Chondrocyte (in vitro differentiated cells): ENCODE measurements at places on chromosomes 6 and 20. TPM values are rescaled to one million over a fixed set of nuclear protein-coding genes. Genes with fewer than 3 reads are reported as not detected.

Gene AIG1
- total RNA-seq, result 29.5 to 42.0 TPM (median 32.2 TPM) in 3 replicates

Gene PRSS16
- 1.1 to 1.8 TPM (median 1.7 TPM) in 3 replicates for total RNA-seq

Gene PROCR
- total RNA-seq, result 2.8 to 5.2 TPM (median 3.5 TPM) in 3 replicates

Gene IPCEF1
- total RNA-seq, result not detected in 3 replicates

Gene HDGFL1
- total RNA-seq, result not detected in 3 replicates

Gene TSBP1
- total RNA-seq, result not detected in 3 replicates

Gene FOXQ1
- total RNA-seq, result 0.15 TPM in 1 of 3 replicates, not detected in the others

Gene BMP7
- not detected in 3 replicates for total RNA-seq

Gene PLN
- total RNA-seq, result 0.18 TPM in 1 of 3 replicates, not detected in the others

GRCh38 chr20:62344092-62344491 lies 23.0 kb downstream of the LAMA5 start:
- no peak for DNase-seq

- DNase-seq, result no peak
These were observed 71.0 kb upstream of the SAMD3 start for GRCh38 chr6:130293800-130294199.

- no peak for DNase-seq
These were observed 12.7 kb upstream of the APMAP start for GRCh38 chr20:25005220-25005619.

GRCh38 chr20:19964289-19965265 lies 52.6 kb upstream of the NAA20 start:
- no peak for DNase-seq

DNA sequence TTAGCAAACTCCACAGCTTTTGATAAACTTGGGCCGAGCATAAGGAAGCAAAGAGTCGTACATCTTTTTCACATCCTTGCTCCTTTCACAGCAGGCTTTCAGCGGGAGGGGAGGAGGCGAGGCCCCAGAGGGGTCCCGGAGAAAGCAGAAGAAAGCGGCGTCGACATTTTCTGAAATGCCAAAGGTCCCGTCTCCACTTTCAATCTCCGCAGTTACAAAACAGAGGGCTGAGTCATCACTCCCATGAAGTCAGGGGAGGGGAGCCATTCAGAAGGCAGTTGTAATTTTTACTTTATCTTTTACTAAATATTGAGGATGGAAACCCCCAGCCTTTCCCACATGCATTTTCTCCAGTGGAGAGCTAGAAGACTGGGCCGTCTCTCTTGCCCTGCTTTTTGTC lies 174.2 kb upstream of the THBS2 start:
- DNase-seq, result no peak

- DNase-seq, result no peak
These were observed 114.2 kb upstream of the PHACTR1 start for GRCh38 chr6:12602342-12602741.

GRCh38 chr6:154494592-154495311 lies 15.7 kb downstream of the CNKSR3 start:
- DNase-seq, result no peak

- no peak for DNase-seq
These were observed 34.7 kb downstream of the GHRH start for GRCh38 chr20:37226889-37227288.

DNA sequence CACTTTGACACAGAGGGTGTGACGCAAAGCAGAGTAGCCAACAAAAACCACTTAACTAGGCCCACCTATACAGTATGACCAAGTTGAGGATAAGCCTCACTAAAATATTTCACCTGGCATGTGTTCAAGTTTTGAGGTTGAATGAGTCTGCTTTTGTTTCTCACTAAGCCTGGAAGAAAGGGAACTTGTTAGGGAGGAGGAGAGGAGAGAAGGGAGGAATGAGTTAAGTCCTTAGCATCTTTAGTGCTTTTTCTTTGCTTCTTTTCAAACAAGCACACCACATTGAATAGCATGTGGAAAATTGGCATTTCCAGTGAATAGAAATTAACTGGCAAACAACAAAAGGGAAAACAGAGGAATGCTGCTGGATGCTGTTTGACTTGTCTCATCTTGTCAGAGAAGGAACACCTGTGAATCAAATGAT lies 461.9 kb downstream of the GJA1 start:
- DNase-seq, result no peak

DNA sequence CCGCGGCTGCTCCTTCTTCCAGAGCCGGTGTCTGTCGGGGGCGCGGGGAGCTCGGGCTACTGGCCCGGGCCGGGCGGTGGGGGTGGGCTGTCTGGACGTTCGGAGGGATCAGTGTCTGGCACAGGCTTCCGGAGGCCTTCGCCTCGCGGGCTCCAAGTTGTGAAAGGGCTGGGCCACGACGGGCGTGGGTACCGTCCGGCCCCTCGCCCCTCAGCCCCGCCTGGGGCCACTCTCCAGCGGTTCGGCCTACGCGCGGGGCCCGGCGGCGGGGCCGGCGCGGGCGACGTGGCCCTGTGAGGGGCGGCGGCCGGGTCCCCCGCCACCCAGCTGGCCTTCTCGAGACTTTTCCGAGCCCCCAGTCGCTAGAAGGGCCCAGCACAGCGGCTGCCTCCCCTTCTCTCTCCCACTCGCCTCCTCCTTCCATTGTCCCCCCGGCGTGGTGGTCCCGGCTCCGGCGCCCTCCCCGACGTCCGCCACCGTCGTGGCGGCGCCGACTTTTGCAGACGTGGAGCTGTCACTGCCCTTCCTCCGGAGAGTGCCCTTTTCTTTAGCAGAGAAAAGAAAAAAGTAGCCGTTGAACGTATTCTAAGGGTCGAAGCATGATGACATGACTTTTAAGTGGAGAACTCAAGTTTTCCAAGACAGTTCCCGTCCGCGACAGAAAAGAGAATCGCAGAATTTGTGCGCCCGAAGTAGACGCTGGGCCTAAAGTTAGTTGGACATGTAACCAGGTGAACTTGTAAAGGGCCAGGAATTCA lies 571 bp downstream of the ITCH start:
- DNase-seq, result peak; percentile 54

DNA sequence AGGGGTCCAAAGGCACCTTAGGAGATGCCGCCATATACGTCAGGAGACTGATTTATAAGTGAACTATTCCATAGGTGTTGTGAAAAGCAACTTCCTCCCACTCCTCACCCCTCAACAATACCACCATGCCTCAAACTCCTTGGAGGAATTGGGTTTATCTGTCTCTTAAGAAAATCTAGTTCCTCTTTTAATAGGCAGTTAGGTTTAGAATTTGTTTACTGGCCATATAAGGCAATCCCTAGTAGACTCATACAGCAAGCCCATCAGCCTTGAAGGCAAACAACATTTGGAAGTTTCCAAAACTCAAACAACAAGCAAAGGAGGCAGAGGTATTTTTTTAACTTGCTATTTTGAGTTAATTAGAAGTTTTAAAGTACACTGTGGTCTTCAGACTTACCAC lies 66.1 kb downstream of the PRND start:
- no peak for DNase-seq

DNA sequence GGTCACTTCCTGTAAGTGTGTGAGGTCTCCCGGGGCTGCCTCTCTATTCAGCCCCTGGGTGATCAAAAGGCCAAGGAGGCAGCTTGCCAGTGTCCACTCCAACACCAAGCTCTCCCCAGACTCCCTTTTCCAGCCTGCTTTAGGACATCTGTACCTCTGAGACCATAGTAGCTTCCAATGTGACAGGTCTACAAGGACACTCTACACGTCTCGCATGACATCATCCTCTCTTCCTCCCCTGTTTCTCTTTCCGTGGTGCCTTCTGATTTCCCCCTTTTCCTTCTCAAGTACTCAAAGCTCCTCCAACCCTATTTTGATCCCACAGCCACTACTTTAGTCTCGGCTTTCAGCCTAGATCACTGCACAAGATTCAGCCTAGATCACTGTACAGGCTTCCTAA lies 26.4 kb downstream of the HLA-F start:
- no peak for DNase-seq

GRCh38 chr6:37407948-37408347 lies 25.1 kb upstream of the CMTR1 start:
- no peak for DNase-seq

GRCh38 chr6:125549202-125549884 lies 200.1 kb upstream of the HEY2 start:
- DNase-seq, result no peak

DNA sequence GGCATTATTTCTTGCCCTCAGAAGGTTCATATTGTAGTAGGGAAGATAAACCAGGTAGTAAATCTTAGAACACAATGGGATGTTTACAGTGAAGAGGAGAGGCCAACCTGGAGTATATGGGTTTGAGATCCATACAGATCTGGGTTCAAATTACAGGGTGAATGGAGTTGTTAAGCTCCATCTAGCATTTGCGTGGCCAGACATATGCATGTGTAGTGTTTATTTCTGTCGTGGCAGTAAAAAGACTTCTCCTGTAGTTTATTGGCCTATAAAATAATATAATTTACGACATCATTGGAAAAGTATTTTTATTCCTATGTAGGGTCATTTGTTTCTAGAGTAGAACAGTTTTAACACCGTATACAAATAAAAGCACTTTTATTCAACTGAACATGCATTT lies 25.2 kb upstream of the TULP4 start:
- DNase-seq, result no peak

GRCh38 chr6:131945971-131946370 lies 5.2 kb downstream of the CCN2 start:
- no peak for DNase-seq

DNA sequence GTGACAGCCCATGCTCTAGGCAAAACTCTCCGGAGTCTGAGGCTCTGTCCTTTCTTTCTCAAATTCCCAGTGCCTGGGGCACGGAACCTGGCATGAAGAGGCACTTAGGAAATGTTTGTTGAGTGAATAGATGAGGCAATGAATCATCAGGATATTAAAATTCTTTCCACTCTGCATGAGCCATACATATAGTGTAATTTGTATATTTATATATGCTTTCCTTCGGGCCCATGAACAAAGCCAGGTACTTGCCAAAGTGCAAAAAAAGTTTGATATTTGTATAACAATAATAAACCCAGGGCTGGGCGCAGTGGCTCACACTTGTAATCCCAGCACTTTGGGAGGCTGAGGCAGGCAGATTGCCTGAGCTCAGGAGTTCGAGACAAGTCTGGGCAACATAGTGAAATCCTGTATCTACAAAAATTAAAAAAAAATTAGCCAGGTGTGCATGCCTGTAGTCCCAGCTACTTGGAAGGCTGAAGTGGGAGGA lies 212.3 kb upstream of the ZNF217 start:
- no peak for DNase-seq

GRCh38 chr20:18623156-18623910 lies 35.5 kb downstream of the DTD1 start:
- no peak for DNase-seq

GRCh38 chr6:163773646-163774045 lies 359.1 kb downstream of the QKI start:
- DNase-seq, result no peak

DNA sequence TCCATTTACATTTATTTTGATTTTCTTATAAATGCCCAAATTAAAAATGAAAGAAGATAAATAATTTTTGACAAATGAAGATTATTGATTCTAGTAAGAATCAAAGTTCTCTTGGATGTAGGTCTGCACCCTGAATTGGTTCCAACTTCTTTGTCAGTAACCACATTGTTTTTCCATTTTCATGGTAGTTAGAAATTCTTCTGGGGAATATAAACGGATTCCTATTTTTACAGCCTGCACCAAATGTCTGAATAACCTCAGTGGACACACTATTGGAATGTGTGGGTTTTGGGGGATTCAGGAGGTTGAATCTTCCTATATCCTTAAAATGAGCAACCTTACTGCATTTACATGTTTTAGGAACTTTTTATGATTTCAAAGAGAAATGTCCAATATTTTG lies 1085.3 kb upstream of the MAP3K7 start:
- no peak for DNase-seq

DNA sequence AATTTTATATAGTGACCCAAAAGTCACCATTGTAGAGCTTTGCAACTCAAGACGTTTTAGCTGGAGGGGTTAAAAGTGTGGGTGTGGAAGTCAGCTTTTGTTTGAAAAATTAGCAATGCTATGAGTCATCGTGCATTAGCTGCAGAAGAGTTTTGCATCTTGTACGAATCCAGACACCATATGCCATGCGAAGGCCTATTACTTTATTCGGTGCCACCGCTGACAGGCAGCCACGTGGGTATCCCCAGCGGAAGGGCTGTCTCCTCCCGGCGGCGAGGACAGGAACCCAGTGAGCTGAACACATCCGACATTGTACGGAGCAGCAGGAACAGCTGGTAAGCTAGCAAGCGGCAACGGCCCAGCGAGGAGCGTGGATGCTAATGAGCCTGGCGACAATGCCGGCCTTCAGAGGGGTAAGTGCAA lies 84.4 kb downstream of the INSM1 start:
- no peak for DNase-seq

DNA sequence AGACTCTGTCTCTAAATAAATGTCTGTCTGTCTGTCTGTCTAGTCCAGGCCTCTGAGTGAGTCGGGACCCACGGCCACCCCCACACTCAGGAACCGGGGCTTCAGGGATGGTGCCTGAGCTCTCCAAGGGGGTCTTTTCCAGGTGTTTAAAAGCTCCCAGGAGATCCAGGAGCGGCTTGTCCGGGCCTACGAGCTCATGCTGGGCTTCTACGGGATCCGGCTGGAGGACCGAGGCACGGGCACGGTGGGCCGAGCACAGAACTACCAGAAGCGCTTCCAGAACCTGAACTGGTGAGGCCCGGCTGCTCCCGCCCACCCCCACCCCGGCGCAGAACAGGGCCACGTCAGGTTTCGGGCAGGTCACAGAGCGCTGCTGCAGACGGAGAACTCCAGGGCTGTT lies 5.5 kb upstream of the COL9A3 start:
- DNase-seq, result no peak

- DNase-seq, result no peak
These were observed 565.9 kb upstream of the RNF217 start for GRCh38 chr6:124396361-124396760.

- no peak for DNase-seq
These were observed 98.4 kb upstream of the KCNG1 start for GRCh38 chr20:51121272-51121671.

DNA sequence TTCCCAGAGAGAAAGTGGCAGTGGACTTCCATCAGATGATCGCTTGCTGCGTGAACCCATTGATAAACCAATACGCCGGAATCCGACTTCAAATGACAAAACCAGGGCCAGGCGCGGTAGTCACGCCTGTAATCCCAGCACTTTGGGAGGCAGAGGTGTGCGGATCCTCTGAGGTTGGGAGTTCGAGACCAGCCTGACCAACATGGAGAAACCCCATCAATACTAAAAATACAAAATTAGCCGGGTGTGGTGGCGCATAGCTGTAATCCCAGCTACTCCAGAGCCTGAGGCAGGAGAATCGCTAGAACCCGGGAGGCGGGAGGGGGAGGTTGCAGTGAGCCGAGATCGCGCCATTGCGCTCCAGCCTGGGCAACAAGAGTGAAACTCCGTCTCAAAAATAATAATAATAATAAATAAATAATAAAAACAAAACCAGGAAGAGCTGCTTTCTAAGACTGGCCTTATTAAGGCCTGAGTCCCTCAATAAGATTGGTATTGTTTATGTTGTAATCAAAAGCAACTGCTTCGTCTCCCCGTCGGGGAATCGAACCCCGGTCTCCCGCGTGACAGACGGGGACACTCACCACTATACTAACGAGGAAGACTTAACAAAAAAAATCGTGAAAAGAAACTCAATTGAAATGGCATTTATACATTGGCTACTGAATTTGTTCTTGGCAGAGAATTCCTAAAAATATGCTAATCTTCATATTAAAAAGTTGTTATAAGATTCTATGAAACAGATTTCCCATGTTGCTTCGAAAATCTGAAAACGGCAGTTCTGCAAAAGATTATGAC lies 110.2 kb upstream of the ZNF184 start:
- no peak for DNase-seq

- no peak for DNase-seq
These were observed 23.7 kb downstream of the KHDRBS2 start for GRCh38 chr6:62262283-62262682.

GRCh38 chr6:33667776-33668175 lies 43.7 kb downstream of the UQCC2 start:
- DNase-seq, result no peak

GRCh38 chr6:132712366-132712765 lies 1.5 kb downstream of the VNN1 start:
- no peak for DNase-seq
